CD4-positive, alpha-beta T cell treated with Interferon alpha-2 for 1 hour (primary cell): ENCODE measurements at places on chromosomes 4 and X.
A peak's percentile ranks its signal among the peaks of the same experiment; 100 is the strongest.

DNA sequence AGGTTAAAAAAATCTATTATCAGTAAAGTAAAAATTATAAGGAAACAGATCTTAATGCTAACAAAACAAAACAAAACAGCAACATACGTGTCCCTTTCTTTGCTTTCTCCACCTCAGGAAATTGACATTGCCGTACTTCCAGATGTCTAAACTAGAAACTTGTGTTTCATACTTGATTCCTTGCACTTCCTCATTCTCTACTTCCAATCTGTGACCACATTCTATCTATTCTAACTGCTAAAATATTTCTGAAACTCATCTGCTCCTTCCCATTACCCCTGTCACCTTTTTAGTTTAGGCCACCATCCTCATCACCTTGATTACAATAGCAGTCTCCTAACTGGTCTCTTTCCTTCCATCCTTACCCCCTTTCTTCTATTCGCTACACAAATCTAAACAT, 22.5 kb upstream of the RPA4 start:
- no peak for DNase-seq

GRCh38 chr4:87114245-87115062, 106.0 kb downstream of the KLHL8 start:
- no peak for DNase-seq

DNA sequence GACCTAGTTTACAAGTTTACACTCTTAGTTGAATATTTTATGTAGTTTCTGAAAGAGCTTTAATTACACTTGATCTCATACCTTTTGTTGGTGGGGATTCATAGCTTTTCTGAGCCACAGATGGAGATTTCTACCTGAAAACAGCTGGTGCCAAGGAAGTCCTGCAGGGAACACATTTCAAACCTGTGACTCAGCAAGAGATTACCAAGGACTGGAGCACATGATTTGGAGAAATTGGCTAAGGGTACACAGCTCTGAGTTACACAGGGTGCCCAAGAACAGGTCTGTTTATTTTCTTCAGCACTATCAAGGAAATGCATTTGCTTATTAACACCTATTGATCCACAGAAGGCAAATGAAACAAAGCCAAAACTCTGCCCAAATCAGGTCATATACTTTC, 691.5 kb downstream of the KCTD8 start:
- no peak for DNase-seq

DNA sequence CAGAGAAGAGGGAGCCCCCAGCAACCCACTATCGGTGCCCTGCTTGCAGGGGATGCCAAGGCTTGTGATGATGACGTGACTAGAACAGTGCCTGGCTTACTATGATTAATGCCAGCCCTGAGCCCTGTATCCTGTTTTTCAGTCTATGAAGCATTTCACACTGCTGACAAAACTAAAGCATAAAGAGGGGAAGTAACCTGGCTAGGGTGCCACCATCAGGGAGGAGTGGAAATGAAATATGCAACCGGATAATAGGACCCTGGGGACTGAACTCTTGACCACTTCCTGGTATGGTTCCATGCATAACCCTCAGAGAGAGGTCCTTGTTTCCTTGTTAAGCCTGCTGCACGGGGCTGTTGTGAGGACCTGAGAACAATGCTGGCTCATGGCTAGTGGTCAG, 50.3 kb downstream of the MED28 start:
- no peak for DNase-seq

DNA sequence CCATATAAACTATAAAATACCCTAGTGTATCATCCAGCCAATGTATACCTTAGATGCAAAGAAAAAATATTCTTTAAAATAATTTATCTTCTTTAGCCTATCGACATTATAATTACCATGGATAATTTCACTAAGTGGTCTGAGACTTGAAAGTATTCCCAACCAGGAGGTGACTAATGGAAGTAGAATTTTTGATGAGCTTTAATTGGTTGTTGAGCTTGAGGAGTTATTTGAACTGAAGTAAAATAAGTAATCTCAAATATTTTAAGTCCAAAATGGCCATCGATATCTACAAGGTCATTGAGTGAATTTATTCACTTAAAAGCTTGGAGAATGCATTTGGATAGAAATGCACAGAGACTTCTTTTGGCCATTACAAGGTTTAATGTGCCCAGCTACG, 436.2 kb downstream of the TLL1 start:
- DNase-seq = no peak

DNA sequence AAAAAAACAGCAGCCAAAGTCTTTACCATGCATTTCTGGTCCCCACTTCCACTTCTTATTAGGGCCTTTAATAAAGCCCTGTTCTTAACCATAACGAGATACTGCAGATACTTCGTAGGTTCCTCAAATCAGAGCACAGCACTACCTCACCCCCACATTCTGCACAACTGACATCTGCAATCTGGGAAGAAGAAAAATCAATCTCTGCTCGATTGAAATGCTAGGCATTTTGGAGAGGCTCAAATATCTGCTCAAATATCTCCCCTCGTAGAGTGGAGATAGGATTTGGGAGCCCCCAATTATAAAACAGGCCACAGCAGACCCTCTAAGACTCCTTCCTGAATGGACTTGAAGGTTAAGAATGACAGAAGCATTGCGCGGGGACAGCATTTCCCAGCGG, 40.3 kb upstream of the CENPU start:
- DNase-seq = no peak

DNA sequence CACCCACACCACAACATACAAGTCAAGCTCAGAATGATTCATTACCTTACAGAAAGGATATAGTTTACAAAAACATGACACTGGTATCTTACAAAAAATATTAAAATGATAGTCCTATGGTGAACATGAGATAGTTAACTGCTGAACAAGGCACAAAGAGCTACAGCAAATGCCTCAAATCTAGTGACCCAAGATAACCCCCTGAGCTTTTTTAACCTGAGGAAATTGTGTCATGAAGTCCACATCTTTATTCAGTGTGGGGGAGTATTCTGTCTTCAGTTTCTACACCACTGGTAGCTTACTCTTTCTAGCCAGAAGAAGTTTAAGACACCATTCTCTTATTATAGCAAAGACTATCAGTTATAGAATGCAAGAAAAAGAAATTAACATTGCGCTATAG, 218.7 kb downstream of the MAPK10 start:
- no peak for DNase-seq

- no peak for DNase-seq
Measured at GRCh38 chrX:44878780-44879179, 5.8 kb downstream of the KDM6A start.

- no peak for DNase-seq
Measured at GRCh38 chrX:100340491-100341141, 69.5 kb downstream of the PCDH19 start.

GRCh38 chr4:7625071-7625470, 190.3 kb upstream of the PSAPL1 start:
- no peak for DNase-seq

DNA sequence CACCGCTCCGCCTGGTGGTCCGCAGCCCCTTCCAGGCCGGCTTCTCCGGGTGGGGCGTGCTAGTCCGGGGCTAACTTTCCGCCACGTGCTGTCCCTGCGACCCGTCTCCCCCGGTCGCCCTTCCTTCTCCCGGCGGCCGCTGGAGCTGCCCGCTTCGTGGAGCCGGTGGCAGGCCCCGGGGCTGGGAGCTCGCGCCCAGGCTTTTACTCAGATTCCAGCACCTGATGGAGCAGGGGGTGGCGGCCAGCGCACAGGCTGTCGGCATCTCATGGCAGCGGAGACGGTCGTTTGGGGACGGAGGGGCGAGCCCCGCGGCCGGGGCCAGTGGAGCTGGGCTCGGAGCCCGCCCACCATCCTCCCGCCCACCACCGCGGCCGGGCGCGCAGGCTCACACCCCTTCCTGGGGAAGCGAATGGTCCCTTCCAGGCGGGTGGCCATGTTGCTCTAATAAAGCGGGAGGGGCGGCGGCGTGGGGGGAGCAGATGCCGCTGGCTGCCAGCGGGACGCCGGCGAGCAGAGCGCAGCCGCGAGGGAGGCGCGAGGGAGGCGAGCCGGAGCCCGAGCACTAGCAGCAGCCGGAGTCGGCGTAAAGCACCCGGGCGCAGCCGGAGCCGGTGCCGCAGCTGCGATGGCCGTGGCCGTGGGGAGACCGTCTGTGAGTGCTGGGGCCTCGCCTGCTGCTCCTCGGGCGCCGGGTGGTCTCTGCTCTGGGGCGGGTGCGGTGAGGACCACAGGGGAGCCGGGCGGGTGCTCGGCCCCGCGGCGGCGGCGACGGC, at the start of gene SEPTIN11:
Gene SEPTIN11 (plus strand): TSS at position 477 of the 776 bp plus-strand sequence. CDS start 152 bp downstream, at position 629.
- peak; percentile 84 for DNase-seq

DNA sequence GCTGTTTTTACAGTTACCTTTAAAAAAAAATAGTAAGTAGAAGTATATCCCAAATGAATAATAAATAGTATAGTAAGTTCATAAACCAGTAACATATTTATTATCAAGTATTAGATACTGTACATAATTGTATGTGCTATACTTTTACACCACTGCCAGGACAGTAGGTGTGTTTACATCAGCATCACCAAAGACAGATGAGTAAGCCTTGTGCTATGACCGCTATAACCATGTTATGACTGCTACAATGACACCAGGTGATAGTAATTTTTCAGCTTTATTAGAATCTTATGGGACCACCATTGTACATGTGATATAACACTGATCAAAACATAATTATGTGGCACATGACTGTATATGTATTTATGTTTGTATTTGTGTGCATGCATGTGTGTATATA, 27.3 kb downstream of the PABPC4L start:
- DNase-seq = no peak

DNA sequence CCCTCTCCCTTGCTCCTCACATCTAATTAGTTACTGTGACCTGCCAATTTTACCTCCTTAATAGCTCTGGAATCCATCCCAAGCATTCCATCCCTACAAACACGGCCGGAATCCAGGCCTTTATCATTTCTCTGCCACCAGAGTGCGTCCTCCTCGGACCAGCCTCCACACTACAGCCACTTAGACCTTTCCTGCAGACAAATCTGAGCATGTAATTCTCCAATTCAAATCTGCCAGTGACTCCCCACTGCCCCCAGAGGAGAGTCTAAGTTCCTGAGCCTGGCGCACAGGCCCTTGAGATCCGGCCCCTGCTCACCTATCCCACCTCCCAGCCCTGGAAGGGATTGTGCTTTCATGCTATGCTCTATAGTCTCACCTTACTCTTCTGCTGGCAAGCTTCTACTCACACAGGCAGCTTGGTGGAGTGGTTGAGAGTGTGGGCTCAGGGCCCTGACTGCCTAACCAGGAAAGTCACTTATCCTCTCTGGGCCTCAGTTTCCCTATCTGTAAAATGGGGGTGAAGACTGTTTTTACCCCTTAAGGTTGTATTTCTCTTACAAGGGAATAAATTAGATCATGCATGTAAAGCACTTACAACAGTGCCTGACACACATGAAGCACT, 31.2 kb downstream of the PJA1 start:
- DNase-seq = no peak

- no peak for DNase-seq
Measured at GRCh38 chrX:37815366-37815765, 32.0 kb downstream of the DYNLT3 start.

DNA sequence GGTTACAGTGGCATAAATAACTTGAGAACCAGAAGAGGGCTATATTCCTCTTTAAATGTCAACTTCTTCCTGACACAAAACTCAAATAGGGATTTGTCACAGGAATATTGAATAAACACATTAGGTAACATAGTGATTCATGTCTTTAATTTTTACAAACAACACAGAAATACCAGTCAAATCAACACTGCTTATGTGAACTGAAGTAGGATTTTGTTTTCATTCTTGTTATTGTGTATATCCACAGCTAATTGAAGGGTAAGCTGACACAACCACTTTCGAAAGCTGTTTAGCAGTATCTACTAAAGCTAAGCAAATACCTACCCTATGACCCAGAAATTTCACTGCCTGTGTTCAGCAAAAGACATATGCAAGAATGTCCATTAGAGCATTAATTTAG, 120.4 kb upstream of the EOLA2 start:
- DNase-seq = no peak

GRCh38 chr4:25209702-25210101, 24.1 kb upstream of the PI4K2B start:
- DNase-seq = no peak

DNA sequence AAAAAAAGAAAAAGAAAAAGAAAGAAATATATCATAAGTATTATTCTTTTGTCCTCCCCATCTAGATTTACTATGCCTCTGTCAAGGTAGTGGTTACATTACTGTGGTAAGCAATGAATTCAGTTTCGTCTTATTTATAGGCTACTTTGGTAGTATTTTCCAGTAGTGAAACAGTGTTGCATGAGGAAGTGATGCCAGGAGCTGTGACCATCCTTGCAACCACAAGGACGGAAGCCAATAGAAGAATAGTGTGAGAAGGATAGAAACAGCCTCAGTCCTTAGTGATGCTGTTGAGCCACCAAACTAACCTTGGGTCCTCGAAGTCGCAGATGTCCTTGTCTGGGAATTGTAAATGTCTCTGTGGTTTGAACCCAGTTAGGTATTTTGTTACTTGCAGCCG, 328.5 kb downstream of the PPP3CA start:
- peak; percentile 26 for DNase-seq

- no peak for DNase-seq
Measured at GRCh38 chrX:40773809-40774208, 38.5 kb upstream of the MED14 start.

GRCh38 chr4:105225500-105225899, 78.8 kb downstream of the TET2 start:
- DNase-seq = no peak

DNA sequence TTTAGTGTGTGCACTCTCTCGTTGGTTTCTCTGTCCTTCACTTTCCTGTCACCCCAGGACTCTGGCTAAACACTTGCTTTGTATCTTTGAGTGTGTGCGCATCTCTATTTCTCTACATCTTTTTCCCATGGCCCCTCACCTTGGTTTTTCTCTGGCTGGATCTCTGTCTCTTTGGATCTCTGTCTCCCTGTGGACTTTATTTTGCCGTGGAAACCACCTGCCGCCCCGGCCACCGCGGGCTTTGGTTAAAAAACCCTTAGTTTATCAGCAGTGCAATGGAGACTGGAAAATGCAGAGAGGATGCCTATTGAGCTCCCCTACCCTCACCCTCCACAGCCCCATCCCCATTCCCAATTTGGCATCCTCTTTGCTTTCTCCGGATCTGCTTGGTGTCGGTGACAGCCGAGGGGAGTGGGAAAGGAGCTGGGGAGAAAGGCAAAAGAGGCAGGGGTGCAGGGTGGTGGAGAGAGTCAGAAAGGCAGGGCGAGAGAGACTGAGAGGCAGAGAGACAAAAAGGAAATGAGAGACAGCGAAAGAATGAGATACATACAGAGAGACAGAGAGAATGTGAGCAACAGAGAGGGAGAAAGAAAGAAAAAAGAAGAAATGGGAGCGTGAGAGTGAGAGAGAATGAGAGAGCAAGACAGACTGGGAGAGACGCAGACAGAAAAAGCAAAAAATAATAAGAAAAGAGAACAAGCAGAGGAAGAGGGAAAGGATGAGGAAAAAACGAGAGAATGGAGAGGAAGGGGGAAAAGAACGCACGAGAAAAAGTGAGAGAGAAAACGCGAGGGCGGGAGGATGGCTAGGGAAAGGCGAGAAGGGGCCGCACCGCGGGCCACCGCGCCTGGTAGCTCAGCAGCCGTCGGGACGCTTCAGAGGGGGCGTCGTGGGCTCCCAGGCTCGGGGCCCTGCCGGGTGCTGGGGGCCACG, 688 bp downstream of the GPR101 start:
- DNase-seq = no peak
